ENCODE measurements at places on chromosomes 6 and 20.

GRCh38 chr6:126553854-126554253, 213.9 kb downstream of the CENPW start:
- no peak for DNase-seq

DNA sequence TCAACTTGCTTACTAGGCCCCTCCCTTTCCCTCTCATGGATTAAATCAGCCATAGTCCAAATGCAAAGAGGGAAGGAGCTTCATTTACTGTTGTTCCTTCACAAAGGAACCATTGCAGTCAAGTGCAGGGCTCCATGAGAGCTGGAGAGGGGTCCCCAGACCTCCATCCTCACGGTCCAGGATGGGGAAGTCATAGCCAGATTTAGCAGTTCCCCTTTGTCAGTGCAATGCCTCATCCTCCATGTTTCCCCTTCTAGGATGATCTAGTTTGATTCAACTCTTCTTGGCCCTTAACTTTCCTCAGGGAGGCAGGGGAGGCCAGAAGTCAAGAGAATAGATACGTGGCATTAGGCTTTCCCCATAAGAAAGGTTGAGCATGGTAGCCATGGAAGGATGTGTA, 66.5 kb upstream of the FUCA2 start:
- no peak for DNase-seq

DNA sequence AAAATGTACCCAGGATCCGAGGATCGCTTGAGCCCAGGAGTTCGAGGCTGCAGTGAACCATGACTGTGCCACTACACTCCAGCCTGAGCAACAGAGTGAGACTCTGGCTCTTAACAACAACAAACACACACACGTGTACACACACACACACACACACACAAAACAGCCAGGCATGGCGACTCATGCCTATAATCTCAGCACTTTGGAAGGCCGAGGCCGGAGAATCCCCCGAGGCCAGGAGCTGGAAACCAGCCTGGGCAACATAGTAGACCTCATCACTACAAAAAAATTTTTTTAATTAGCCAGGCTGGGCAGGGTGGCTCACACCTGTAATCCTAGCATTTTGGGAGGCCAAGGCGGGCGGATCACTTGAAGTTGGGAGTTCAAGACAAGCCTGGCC, 23.3 kb upstream of the ARFGEF2 start:
- peak; percentile 21 for DNase-seq

DNA sequence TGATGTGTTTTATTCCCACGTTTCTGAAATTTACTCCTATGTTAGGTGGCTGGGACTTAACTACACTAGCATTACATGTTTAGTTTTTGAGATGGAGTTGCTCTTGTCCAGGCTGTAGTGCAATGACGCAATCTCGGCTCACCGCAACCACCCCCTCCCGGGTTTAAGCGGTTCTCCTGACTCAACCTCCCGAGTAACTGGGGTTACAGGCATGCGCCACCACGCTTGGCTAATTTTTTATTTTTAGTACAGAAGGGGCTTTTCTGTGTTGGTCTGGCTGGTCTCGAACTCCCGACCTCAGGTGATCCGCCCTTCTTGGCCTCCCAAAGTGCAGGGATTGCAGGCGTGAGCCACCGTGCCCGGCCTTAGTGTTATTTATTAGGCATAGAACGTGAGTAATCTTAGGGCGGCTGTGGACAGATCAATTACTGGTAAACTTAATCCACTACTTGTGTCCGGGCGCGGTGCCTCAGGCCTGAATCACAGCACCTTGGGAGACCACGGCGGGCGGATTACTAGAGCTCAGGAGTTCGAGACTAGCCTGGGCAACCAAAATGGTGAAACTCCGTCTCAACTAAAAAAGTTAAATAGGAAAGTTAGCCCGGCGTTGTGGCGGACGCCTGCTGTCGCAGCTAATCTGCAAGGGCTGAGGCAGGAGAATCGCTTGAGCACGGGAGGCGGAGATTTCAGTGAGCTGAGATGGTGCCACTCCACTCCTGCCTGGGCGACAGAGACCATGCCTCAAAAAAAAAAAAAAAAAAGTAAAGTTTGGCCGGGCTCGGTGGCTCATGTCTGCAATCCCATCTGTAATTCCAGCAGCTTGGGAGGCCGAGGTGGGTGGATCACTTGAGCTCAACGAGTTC, 123.7 kb upstream of the BTN3A2 start:
- DNase-seq = peak; percentile 96

DNA sequence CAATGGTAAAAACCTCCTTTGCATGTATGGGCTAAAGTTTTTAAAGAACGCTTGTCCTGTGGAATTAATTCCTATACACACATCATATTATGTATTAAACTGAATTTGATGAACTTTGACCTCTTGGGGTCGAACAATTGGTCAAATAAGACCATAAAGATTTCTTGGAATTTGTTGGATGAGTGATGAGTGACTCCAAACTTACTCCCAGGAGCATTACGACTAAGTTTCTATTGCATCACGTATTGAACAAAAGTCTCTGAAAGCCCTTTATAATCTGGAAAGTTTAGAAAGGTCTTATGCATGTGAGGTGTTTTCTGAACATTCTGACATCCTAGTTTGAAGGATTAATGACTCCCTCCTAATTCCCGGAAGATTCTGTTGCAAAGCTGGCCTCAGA, 126.9 kb upstream of the BMP5 start:
- no peak for DNase-seq

- no peak for DNase-seq
Observed at GRCh38 chr20:24842918-24843715, 106.0 kb upstream of the CST7 start.

GRCh38 chr6:72238900-72239299, 352.6 kb downstream of the RIMS1 start:
- peak; percentile 41 for DNase-seq

DNA sequence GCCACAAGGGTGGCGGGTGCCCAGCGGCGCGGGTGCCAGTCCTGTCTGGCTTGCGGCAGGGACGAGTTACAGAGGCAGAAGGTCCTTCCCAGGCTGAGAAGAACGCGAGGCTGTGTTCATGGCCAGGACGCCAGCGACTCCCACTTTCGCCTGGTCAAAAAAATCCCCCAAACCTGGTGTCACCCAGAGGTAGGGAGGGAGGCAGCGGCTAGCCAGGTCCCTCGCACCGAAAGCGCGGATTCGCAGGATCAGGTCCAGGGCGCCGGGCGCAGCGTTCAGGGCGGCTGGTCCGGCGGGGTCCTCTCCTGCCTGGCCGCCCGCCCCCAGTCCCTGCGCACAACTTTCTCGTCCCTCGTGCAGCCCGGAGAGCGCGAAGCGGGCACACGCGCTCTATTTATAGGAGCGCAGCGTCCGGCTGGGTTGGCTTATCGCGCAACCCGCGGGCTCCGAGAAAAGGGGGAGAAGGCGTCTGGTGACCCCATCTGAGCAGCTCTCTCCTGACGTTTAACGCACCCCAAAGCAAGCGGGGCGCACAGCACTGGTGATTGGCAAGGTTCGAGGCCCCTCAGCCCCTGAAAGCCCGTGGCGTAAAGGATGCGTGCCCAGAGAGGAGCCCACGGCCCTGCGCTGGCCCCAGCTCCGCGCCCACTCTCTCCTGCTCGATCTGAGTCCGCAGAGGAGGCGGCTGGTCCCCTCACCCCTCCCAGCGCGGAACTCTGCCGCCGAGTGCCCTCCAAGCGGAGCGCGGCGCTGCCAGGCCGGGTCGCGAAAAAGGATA, 519 bp downstream of the CBLN4 start:
- no peak for DNase-seq

DNA sequence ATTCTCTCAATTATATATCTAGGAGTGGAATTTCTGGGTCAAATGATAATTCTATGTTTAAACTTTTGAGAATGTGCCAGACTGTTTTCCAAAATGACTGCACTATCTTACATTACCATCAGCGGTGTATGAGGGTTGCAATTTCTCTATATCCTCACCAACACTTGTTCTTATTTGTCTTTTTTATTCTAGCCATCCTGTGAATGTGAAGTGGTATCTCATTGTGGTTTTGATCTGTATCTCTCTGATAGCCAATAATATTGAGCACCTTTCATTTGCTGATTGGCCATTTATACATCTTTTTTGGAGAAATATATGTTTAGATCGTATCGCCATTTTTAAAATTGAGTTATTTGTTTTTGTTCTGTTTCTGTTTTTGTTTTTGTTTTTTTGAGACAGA, 32.3 kb downstream of the C20orf203 start:
- no peak for DNase-seq

DNA sequence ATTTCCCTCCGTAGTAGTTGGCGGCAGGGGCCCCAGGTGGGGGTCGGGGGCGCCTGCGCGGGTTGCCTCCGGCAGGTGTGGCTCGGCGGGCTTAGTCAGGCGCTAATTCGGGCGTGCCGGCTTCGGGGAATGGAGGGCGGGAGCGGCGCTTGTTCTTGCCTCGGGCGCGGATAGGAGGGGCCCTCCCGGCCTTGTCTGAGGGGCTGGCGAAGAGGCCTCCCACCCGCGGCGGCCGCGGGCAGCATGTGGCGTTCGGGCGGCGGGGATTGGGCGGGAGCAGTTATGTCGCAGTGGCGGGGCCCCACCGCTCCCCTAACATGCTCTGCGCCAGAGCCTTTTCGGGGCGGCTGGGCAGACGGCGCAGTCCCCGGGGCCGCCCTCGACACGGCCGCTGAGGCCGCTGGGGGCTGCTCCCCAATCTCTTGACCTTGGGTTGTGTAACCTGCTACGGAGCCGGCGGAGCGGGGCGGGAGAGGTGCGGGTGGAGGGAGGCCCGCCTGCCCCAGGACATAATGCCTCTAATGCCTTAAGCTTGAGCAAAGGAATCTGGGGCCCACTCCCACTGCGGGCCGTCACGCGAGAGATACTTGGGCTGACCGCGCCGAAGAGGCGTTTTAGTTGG, 1.1 kb downstream of the AMD1 start:
- peak; percentile 57 for DNase-seq

DNA sequence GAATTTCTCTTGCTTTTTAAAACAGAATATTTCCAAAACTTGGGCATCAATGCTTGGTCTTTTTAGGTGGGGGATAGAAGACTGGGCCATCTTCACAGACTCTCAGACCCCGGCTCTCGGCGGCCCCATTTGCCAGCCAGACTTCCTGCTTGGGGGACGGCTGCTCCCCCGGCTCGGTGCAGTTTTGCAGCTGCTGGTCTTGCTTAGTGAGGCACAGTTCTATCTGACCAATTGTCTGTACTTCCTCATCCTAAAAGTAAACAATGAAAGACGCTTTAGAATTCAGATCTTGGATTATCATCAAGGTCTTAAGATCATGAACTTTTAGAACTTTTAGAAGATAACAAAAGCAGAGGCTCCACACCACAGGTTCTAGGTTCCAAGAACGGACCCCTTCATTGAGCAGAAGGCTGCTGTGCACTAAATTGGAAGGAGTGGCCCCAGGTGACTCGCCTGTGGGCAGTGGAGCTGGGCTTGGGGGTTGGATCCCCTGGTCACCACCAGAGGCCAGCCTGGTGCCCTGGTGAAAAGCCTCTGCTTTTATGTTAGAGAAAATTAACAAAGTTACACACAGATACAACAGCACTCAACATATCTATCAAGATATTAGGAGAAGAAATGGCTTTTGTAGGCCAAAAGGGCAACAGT, 26.7 kb downstream of the RNASET2 start:
- no peak for DNase-seq

DNA sequence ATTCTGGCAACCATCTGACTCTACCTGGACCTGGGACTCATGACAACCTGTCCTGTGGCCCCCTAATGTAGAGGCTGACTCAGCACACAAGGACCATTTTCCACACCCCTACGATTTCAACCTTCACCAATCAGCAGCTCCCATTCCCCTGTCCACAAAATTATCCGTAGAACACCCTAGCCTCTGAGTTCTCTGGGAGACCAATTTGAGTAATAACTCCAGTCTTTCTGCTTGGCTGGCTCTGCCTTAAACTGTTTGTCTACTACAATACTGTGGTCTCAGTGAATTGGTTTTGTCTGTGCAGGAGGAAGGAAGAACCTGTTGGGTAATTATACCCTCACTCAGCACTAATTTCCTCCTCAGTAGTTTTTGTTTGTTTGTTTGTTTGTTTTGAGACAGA, 99.3 kb upstream of the MRPS10 start:
- no peak for DNase-seq

DNA sequence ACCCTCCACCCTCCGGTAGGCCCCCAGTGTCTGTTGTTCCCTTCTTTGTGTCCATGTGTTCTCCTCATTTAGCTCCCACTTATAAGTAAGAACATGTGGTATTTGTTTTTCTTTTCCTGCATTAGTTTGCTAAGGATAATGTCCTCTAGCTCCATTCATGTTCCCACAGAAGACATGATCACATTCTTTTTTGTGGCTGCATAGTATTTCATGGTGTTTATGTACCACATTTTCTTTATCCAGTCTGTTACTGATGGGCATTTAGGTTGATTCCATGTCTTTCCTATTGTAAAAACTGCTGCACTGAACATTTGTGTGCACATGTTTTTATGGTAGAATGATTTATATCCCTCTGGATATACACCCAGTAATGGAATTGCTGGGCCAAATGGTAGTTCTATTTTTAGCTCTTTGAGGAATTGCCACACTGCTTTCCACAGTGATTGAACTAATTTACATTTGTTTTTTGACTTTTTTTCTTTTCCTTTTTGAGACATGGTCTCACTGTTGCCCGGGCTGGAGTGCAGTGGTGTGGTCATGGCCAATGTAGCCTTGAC, 4.5 kb downstream of the KPNA5 start:
- DNase-seq = no peak

- DNase-seq = no peak
Observed at GRCh38 chr6:43262000-43262779, 18.9 kb downstream of the TTBK1 start.

GRCh38 chr20:19354950-19355349, 142.5 kb downstream of the SLC24A3 start:
- DNase-seq = no peak

DNA sequence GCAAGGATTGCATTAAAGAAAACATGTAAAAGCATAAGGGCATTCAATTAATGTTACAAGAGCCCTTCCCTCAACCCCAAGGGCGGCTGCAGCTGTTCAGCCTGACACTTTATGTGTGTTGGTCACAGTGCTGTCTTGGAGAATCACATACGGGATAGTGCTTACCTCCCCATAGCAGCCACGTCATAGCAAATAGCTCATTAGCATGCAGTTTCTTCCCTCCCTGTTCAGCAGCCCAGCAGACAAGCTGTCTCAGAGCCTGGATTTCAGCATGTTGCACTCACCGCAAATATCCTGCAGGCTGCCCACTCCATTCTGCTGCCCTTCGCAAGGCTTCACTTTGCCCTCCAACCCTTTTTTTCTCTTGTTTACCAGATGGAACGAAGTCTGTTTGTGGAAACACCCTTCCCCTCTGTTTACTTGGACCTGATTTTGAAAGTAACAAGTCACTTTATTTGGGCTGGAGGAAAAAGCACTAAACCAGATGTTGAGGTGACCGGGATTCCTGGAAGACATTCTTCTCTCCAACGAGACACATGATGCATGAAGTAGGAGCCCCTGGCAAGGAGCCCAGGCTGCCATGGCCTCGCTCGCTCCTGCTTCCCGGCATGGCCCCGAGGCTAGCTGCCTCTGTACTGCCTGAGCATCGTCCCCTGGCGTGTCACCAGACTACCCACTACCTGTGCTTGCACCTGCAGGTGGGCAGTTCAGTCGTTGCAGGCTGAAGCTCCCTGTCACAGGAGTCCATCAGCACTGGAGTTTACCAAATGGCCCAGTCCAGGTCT, 151.6 kb upstream of the GMDS start:
- DNase-seq = peak; percentile 34

DNA sequence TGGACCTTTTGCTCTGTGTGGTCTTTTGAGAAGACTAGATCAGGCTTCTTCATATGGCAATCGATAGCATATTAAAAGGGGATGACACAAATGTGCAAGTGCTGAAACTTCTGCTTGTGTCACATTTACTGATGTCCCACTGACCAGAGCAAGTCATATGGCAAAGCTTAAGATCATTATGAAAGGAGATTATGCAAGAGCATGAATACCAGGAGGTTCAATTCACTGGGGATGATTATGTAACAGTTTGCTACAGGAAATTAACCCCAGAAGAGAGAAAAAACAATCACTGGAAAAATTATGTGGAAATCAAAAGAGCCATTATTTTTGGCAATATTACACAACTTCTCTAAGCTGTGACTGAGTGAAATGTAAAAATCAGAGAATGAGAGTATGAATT, 13.7 kb upstream of the PRDM13 start:
- DNase-seq = peak; percentile 53
